Fibroblast of upper back skin (primary cell): ENCODE measurements at places on chromosomes 4 and X.
A peak's percentile ranks its signal among the peaks of the same experiment; 100 is the strongest.

- DNase-seq: no peak
These were observed 227.1 kb upstream of the JADE1 start for GRCh38 chr4:128582427-128582870.

GRCh38 chr4:8264106-8264505, 5.4 kb upstream of the HTRA3 start:
- DNase-seq: no peak

GRCh38 chr4:153929675-153930074, 140.8 kb upstream of the SFRP2 start:
- DNase-seq: no peak

- DNase-seq: peak; percentile 37
These were observed 46.2 kb downstream of the PPEF1 start for GRCh38 chrX:18753631-18754030.

DNA sequence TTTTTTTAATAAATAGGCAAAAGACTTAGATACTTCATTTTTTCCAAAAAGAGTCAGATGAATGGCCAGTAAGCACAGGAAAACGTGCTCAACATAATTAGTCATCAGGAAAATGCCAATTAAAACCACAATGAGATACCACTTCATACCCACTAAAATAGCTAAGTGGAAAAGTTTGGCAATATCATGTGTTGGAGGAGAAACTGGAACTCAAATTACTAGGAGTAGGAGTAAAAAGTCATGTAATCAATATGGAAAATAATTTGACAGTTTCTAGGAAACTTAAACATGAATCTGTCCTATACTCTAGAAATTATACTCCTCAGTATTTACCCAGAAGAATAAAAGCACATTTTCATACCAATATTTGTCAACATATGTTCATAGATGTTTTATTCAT, 449.8 kb downstream of the INPP4B start:
- DNase-seq: peak; percentile 45

DNA sequence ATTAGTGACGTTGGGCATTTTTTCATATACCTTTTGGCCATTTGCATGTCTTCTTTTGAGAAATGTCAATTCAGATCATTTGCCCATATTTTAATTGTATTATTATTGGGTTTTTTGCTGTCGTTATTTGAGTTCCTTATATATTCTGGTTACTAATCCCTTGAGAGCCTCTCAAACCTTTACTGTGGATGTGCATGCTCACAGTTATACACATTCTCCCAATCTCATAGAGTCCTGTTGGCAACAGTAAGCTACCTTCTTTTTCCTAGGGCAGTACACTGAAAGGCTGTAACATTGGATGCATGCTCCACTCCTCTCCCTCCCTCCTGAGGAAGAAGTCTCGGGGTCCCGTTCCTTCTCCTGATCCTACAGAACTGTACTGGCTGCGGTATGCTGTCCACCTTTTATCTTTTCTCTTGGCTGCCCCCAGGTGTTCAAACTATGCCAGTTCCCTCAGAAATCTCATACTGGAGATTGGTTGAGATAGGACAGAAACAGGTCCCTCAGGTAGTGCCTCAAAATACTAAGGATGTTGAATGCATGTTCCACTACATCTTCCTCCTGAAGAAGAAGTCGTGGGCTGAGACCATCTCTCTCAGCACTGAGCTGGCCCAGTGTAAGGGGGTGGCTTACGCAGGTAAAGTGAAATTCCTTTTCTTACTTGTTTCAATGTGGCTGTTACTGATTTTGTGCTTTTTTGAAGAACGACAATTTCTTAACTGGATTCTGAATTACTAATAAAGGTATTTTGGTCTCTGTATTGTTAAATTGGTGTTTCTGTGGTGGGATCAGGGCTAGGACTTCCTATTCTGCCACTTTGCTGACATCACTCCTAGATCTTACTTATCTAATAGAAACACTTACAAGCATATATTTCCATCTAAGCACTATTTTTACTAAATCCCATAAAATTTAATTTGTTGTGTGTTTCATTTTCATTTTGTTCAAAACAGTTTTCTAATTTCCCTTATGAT, 145.4 kb upstream of the HUWE1 start:
- peak; percentile 21 for DNase-seq

DNA sequence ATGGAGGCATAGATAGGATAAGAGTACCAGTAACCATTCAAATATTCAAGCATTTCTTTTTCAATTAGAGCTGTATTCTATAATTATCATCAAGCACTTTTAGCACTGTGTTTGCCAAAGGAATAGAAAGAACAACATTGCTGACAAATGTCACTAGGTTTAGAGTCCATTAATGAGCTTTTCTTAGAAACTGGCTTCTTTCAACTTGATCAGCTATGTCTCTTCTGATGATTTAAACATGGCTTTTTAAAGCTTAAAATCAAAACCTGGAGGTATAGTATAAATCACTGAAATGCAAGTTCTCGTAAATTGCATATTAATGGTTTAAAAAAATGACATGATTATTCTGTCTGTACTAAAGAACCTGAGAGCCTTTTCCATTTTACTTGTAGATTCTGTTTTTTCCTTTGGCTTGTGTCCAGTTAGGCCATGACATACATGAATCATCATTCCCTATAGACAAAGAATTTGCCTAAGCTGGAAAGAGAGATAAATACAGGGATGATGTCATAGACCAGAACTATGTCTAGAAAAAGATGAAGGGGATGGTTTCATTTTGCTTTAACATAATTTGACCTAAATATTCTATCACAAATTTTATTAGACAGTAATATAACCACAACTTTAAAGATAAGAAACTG, 340.1 kb upstream of the CTSO start:
- peak; percentile 97 for DNase-seq

DNA sequence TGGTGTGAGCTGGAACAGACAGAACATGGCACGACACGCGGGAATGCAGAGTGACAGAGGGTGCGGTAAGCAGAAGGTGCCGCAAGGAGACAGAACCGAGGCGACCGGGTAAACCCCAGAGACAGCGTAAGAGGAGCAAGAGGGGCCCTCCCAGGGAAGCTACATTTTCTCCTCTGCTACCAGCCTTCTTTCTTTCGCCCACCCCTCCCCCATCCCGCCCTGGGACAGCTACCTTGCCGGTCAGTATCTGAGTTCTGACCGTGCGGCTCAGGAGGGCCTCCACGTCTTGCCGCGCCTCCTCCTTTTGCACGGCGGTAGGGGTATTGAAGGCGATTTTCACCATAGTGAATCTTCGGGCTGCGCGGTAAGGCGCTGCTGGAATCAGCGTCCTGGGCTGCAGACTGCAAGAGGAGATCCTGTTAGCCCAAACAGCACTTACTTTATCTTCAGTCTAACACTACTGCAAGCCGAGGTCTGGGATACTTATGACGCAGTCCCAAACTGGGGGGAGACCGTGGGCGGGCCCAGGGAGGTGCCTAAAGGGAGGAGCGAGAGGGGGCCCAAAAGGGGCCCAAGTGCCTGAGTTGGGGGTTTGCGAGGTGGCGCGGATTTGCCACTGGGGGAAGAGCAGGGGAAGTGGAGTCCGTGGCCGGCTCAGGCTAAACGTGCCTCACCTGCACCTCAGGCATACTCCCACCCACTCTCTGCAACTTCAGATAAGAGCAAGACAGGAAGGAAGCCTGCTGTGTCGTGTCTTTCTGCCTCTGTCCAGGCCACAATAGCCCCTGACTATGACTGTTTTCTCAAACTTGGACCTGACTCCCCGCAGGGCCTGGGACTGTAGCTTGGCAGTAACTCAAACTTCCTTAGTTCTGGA, at the start of gene ITM2A:
Gene ITM2A (minus strand): TSS at position 462 of the 877 bp plus-strand sequence. CDS start 119 bp downstream, at position 343.
- DNase-seq: peak; percentile 13

- DNase-seq: no peak
These were observed 12.8 kb downstream of the SMIM10L2A start for GRCh38 chrX:135434258-135435138.

DNA sequence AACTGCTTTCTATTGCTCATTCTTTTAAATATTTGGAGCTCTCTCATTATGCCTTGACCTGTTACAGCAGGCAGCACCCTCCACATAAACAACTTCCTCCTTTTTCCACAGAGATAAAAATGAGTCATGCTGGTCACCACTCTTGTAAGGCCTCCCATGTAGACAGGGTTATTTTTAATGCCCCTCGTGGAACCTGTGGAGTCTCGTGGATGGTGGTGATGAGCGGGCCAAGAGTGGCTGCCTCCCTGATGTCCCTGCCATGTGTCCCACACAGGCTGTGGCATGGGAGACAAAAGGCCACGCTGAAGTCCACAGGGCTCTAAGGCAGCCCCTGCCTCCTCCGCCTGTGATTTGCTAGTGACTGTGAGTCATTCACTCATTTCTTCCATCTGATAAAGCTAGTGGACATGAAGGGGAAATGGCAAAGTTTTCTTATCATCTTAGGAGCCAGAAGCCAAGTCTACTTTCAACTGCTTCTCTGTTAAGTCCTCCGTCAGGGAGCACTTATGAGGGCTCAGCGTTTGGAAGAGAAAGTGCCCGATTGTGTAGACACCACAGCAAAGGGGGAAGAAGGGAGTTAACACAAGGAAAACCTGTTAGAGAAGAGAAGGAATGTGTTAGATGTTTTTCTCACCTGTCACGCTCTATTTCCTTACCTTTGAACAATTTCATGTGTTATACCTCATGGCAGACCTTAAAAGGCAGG, 121.6 kb upstream of the FAT1 start:
- DNase-seq: peak; percentile 85

- no peak for DNase-seq
These were observed 105.4 kb downstream of the STK32B start for GRCh38 chr4:5156682-5157081.

- no peak for DNase-seq
These were observed 48.8 kb upstream of the CCSER1 start for GRCh38 chr4:90078440-90078839.

DNA sequence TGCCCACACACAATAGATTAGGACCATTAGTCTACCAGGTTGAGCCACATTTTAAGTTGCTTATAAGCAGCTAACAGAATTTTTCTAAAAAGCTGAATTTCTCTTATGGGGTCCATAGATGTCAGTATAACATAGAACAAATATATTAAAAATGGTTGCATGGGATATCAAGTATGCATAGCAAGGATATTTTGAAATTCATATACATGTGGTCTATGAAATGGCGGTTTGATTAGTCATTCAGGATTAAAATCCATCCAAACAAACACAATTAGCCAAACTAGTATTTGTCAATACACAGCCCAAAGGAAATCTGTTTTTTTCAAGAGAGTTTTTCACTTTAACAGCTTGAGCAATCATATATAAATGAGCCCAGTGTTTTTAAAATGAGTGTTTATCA, 33.5 kb upstream of the AMOT start:
- DNase-seq: peak; percentile 24

DNA sequence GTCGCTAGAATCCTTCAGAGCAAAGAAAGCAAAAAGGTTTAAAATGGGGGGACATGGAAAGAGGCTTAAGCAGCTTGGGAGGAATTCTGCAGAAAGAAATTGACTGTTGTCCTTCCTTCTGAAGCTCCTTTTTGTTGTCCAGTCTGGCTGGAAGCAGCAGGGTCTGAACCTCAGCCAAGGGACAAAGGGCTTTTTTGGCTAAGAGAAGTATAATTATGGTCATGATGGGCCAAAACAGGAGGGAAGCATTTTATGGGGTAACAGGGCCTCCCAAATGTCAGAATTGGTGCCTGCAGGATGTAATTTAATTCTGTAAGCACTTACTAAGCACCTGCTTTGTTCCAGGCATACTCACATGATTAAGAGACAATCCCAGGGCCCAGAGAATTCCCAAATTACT, 74.2 kb upstream of the CPEB2 start:
- DNase-seq: no peak

GRCh38 chr4:121697564-121697963, 784 bp upstream of the ANXA5 start:
- DNase-seq: no peak

GRCh38 chr4:168551945-168552695, 55.3 kb downstream of the PALLD start:
- peak; percentile 18 for DNase-seq

DNA sequence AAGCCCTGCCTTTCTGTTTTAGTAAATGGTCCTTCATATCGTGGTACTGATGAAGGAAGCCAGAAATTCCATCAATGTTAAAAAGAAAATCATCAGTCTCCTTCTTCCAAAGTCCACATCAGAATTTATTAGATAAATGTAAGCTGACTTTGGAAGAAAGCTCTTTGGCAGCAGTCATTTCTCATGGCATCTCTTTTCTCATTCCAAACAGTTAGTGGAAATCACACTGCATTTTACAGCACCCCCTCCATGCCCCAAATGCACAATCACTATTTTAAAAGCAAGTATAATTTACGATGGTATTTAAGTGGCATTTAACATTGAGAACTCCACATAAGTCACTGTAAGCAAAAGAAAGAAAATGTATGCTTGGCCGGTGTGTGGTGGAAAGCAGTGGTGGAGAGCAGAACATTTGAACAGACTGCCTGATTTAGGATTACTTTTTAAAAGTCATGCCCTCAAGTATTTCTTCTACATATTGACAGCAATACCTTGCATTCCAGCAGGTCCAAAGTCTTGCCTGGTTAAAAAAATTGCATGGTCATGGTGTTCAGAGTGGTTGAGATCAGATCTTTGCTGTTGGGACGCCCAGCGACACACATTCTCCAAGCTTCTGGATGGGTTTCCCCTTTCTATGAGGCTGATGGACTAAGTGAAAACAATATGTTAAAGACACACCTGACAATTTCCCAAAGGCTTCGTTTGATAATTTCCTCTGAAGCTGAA, 248.6 kb downstream of the ADAMTS3 start:
- DNase-seq: no peak

- no peak for DNase-seq
These were observed 22.8 kb downstream of the DTHD1 start for GRCh38 chr4:36304138-36304681.

DNA sequence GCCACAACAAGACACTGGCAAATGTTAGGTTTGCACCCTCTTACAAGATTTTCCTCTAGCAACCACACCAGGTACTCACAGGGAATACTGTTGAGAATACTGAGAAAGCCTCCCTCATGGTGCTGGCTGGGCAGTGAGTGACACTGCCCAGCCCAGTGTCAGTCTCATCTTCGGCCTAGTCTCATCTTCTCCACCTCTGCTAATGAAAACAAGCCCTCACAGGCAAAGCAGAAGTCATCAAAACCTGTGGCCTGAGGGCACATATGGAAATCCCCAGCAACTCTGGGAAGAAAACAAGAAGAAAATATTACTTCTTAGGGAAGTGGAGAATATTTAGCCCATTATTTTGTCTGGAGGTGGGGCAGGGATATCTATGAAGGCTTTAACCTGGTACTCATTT, 7.9 kb upstream of the ADAM29 start:
- DNase-seq: no peak

- DNase-seq: peak; percentile 76
These were observed 19.6 kb upstream of the TCEAL4 start for GRCh38 chrX:103565752-103566151.

DNA sequence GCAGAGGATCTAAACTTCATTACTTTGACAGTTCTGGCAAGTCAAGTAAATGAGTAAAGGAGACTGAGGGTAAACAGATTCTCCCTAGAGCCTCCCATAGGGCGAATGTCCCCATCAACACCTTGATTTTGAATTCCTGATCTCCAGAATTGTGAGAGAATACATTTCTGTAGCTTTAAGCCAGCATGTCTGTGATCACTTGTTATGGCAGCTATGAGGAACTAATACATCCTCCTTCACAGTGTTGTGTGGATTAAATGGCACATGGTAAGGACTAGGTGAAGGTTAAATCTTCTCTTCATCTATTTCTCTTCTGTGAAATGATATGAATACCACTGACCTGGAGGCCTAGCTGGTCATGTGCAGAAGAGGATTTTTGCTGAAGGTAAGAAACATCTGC, 137.3 kb downstream of the CPEB2 start:
- DNase-seq: no peak
